ENCODE measurements at places on chromosomes 6 and 20. TPM values are rescaled to one million over a fixed set of nuclear protein-coding genes. Genes with fewer than 3 reads are reported as not detected.

DNA sequence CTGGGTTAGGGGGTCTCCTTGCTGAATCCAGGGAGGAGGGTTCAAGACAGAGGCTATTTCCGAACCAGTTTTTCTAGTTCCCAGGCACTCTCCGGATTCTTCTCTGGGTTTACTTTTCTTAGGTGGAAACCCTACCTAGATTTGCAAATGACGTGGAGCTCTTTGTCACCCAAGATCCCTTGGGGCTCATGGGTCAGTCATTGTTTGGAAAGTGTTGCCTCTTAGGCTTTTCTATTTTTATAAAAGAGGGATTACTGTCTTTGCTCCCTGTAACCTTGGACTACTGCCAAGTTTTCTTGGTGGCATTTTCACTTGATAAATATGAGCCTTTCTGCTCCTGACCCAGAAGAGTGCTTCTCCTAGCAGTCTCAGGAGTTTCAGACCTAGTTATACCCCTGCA is 33.6 kb downstream of the FAM209B start:
- DNase-seq, result no peak

PCED1A gene
- 53.5 TPM for total RNA-seq

DNA sequence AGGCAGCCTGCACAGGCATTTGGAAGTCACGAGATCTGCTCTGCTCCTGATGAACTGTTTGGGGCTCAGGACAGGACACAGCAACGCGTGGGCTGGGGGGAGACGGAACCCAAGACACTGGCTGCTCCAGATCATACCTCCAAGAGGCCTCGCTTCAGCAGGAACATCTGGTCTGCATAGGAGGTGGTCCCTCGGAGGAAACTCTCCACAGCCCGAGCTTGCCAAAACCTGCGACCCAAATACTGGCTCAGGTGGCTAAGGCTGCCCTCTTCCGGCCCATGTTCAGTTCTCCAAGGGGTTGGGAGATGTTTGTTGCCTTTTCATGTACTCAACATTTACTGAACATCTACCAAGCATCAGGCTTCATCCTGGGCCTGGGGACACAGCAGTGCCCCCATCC is 51.7 kb downstream of the MYH7B start:
- DNase-seq, result no peak

GRCh38 chr6:148989585-148989984 is 242.8 kb downstream of the UST start:
- DNase-seq, result no peak

DNA sequence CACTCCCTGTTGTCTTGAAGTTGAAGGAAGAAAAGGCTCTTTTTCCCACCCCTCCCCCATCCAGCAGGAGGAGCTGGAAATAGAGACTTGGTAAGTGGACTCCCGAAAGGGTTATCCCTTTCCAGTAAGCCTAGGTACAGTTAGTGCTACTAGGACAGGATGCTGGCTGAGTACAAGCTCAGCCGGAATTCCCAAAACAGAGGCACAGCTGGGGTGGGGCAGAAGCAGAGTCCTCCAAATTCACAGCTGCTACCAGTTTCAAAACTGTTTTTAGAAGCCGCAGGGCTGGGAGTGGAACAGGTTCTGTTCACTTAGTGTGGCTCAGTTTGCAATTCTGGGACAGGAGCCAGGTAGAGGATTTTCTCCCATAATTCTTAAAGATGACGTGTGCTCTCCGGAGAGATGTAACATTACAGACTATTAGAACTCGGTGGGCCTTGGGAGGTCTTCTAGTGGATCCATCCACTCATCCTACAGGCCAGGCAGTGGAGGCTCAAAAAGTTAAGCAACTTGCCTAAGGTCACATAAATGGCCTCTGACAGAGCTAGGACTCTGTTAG is 19.0 kb upstream of the UTRN start:
- DNase-seq, result peak; percentile 56

DNA sequence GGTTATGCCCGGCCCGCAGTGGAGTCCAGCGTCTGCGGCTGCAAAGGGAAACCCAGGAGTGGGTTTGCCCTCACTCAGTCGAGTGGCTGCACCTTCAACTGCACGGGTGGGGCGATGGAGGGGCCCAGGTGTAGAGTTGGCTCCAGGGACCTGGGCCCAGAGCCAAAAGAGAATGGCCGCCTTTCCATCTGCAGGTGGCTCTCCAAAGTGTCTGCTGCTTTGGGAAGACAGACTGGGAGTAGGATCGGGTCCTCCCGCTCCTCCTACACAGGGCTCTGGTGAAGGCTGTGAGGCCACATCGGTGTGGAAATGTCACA is 80.1 kb downstream of the PTPN1 start:
- no peak for DNase-seq

PPP1R3G gene
- total RNA-seq, result 2.9 TPM

- peak; percentile 58 for DNase-seq
These were observed 48.9 kb downstream of the ANKRD60 start for GRCh38 chr20:58179432-58180099.

DNA sequence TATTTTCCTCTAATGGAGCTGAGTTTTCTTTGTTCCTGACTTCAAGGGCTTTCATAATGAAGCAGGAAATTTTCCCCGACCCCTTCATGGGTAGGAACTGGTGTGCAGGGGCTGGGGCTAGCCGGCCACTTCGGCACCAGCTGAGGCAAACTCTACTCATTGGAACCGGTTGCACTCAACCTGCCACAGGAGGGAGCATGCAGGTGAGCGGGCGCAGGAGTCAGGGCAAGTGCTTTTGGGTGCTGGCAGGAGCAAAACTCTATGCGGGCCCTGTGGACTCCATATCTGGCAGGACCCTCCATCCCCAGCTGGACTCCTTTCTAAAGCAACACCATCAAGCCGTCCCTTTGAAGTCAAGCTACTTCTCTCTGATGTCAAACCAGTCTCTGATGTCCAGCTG is 244.2 kb downstream of the EPM2A start:
- no peak for DNase-seq

ADGRB3 gene
- 6.7 TPM for total RNA-seq

- DNase-seq, result no peak
These were observed 259.1 kb upstream of the FERMT1 start for GRCh38 chr20:6381887-6382286.

DNA sequence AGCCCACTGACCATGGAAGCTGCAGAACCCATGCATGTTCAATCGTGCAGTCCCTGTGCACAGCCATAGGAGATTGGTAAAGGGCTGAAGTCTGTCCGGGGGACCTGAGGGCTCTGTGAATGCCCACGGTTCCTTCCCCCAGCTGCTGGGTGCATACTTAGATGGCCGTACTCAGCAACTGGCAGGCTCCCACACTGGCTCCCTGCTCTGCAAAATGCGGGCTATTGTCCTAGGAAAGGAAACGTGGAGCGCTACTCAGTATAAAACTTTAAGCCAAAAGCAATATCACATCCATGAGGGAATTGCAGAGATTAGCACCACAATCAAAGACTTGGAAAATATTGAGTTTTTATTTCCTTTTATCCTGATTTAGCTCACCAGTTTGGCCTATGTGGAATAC is 202.0 kb downstream of the WDR27 start:
- no peak for DNase-seq

DNA sequence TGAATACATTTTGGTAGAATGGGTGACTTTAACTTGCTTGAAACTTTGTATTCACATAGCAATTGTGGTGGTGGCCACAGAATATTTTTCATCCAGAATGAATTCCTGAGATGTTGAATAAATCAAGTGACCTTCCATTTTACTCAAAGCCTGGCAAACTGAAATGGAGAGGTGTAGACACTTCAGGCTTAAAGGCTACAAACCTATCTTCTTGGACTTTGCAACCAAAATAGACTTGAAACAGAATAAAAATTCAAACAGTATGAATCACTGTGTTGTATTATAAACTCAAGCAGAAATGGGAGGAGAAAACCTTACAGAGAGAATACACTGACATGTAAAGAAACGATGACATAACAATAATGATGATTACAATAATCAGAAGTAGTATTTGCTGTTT is 371.6 kb downstream of the BCKDHB start:
- DNase-seq, result no peak

SNAP91 gene
- 0.83 TPM for total RNA-seq

DNA sequence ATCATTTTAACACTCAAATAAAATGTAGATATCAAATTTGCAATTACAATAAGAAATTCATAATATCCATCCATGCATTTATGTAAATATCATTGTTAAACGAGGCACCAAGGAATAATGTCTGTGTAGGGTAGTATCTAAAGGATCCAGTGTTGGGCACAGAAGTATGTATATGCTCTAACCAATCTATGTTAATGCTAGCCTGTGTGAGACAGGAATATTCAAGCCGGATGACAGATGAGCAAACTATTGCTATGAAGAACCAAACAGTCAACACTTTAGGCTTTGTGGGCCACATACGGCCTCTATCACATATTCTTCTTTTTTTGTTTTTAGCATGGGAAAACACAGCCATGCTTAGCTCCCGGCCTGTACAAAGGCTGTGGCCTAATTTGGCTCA is 45.0 kb downstream of the HUS1B start:
- no peak for DNase-seq

DNA sequence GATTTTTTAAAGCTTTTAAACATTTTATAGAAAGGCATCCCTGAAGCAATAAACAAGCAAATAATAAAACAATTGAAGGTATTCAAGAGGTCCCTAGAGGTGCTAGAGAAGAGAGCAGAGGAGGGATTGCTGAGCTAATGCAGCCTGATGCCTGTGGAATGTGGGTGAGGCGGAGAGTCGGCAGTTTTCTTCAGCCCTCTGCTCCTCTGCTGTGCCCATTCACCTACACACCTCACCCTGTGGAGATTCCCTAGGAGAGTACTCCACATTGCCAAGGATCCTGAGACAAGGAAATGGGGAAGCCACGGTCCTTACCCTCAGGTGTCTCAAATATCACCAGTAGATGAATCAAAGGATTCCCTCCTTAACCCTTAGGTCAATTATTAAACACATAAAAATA is 199.8 kb upstream of the POU3F2 start:
- DNase-seq, result no peak
